ENCODE measurements at places on chromosomes 3 and 15. TPM values are rescaled to one million over a fixed set of nuclear protein-coding genes. Genes with fewer than 3 reads are reported as not detected.

CDHR4 gene
- polyA plus RNA-seq: not detected

LDHAL6B gene
- 0.54 TPM for polyA plus RNA-seq

GXYLT2 gene
- not detected for polyA plus RNA-seq

SLC27A2 gene
- polyA plus RNA-seq: 0.13 TPM

DNA sequence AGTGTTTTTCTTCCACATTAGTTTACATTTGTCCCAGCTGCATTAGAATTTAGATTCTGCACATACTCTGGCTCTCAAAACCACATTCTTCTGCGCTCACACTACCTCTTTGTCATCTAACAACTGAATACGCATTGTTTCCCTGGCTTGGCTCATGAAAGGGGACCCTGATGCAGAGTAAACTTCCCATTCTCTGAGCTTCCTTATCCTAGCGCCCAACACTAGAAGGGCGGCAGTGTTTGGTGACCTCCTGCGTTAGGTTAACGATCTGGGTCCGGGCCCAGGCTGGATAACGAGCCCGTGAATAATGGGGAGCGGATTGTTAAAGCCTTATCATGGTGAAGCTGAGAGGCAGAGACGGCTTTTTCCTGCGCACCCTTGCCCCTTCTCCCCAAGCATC lies 63.9 kb downstream of the ETV5 start:
- no peak for DNase-seq

Measured in naive B cell (primary cell).